ENCODE measurements at places on chromosomes 5 and 9.

- DNase-seq = no peak
Observed at GRCh38 chr9:21854119-21854518, 51.7 kb downstream of the MTAP start.

DNA sequence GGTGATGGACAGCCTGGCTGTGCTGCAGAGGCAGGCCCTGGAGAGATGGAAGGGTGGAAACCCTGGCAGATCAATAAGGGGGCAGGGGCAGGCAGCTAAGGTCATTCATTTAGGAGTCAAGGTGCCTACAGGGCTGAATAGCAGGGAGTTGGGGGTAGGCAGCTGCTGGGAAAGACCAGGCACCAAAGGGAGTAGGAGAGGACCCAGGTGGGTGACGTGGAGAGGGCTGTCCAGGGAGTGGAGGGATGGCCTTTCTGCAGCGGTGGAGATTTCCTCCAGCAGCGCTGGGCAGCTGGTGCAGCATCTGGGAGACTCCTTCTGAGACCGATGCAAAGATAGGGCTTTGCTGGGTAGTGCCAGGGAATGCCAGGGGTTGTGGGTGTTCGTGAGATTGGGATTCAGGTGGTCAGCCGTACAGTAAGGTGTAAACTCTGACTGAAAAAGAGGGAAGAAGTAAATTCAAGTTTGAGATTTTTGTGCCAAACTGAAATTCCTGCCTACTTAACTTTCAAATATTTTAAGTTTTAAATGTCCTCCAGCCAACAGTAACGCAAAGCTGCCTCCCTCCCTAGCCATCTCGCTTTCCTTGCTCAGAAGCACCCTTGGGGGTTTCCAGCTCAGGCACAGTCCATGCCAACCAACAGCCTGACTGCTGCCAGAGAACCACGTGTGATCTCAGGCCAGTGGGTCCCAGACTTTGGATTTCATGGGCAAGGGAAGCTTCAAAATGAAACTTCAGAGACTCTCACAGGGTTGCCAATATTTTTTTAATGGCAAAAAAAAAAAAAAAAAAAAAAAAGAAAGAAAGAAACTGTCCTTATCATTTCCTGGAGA is 18.6 kb upstream of the ANGPTL2 start:
- DNase-seq = no peak

- DNase-seq = no peak
Observed at GRCh38 chr5:72511774-72512592, 4.8 kb upstream of the ZNF366 start.

DNA sequence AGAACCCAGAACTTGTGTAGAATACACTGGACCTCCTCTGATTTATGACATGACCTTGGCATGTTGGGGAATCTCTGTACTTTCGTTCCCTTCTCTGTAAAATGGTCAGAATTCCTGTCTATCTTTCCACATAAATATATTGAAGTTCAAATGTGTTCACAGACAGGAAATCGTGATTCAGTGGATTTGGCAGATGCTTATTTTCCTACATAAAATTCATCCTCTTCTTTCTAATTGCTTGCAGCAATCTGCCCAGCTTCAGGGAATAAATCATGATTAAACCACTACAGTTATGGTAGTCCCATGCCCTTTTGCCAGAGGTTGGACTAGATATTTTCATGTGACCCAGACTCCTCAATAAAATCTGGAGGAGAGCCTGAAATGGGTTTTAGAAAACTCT is 52.1 kb upstream of the ARL15 start:
- DNase-seq = no peak

GRCh38 chr5:121967187-121967586 is 5.4 kb downstream of the SRFBP1 start:
- DNase-seq = no peak

DNA sequence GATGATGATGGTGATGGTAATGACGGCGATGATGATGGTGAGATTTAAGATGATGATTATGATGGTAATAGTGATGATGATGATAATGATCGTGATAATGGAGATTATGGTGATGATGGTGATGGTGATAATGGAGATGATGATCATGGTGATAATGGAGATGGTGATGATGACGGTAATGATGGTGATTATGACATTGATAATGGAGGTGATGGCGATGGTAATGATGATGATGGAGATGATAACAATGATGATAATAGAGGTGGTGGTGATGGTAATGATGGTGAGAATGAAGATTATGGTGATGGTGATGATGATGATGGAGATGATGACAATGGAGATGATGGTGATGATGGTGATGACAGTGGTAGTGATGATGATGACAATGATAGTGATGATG is 69.7 kb downstream of the MED10 start:
- no peak for DNase-seq

DNA sequence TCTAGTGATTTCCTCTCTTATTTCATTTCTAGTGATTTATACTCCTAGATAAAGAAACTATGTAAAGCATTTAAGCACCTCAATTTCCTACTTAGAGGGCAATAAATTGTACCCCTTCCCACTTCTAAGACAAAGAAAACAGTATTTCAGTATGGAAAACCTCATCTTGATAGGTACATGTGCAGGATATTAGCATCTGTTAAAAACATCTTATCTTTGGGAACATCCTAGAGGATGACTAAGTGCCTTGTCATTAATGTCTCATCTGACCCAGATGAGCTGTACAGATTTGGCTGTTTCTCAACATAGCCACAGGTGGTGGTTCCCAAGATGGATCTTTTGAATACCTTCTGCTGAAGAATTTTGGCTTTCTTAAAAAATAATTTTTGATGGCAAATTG is 5.7 kb downstream of the MEGF10 start:
- no peak for DNase-seq

- no peak for DNase-seq
Observed at GRCh38 chr5:150114773-150115408, 28.5 kb upstream of the CSF1R start.

- DNase-seq = no peak
Observed at GRCh38 chr5:112762113-112762810, 24.6 kb downstream of the APC start.

GRCh38 chr9:129343424-129344375 is 165.6 kb upstream of the IER5L start:
- no peak for DNase-seq

DNA sequence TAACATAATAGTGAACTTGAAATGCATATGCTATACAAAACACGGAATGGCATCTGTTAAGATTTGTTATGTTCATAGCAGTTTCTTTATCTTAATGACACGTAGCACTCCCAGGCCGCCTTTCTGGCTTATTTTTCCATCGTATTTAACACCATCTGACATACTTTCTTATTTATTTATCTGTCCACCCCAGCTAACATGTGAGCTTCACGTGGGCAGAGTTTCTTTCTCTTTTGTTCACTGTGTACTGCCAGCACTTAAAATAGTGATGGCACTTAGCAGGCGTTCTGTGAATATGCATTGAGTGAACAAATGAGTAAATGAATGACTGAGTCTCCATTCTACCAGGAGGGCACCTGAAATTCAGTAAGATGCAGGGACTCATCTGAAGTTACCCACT is 29.4 kb upstream of the SYNPO start:
- no peak for DNase-seq

GRCh38 chr5:55003432-55004065 is 18.2 kb upstream of the ESM1 start:
- no peak for DNase-seq

DNA sequence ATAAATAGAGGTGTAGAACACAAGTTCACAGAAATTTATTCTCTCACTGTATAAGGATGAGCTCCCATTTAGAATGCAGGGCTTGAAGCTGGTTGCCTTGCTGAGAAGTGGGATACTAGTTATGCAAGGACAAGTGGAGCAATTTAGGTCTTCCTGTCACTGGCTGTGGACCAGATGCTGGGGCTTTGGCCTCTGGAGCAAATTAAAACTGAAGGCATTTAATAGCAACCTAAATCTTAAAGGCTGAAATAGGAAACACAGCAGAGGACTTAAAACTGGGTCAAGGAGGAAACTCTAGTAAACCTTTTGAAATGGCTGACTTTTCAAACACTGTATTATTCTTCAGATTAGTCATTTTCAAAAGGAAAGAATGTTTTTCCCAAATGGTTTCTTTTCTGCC is 319.4 kb downstream of the RAB3C start:
- DNase-seq = no peak

GRCh38 chr9:73038613-73039012 is 85.8 kb upstream of the ALDH1A1 start:
- DNase-seq = no peak

DNA sequence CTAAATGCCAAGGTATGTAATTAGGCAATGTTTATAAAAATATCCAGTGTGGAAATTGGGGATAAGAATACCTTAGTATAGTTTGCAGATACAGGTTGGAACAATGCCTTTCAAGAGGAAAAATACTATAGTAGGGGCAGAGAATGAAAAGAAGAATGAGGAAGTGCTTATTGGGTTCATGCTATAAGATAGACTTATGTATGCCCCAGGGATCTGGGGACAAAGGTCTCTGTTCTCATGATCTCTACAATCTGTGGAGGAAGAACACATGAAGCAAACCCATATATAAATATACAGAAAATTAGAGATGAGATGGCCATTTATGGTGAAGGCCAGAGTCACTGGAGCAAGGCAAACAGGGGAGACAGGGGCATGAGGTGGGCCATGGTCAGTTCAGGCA is 106.5 kb upstream of the DAB2 start:
- DNase-seq = no peak

DNA sequence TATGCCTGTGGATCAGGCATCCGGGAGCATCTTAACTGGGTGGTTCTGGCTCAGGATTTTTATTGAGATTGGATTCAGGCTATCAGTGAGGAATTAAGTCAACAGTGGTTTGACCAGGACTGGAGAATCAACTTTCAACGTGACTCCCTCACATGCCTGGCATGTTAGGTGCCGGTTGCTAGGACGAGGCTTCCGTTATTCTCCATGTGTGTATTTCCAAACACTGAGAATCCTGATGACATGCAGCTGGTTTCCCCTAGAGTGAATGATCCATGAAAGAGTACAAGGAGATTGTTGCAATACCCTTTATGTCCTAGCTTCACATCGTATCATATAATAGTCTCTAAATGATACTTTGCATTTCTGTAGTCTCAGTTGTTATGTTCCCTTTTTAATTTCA is 529.2 kb downstream of the ANXA1 start:
- DNase-seq = no peak

- no peak for DNase-seq
Observed at GRCh38 chr5:66247176-66247960, 103.3 kb downstream of the SREK1 start.

- DNase-seq = no peak
Observed at GRCh38 chr5:92838253-92838652, 742.8 kb downstream of the NR2F1-AS1 start.

- no peak for DNase-seq
Observed at GRCh38 chr9:127211983-127212382, 52.6 kb upstream of the GARNL3 start.

GRCh38 chr5:97095318-97095732 is 47.1 kb downstream of the LIX1 start:
- DNase-seq = no peak
